ENCODE measurements at places on chromosomes 2 and 18. TPM values are rescaled to one million over a fixed set of nuclear protein-coding genes. Genes with fewer than 3 reads are reported as not detected.
A peak's percentile ranks its signal among the peaks of the same experiment; 100 is the strongest.

Gene UGT1A8
- total RNA-seq = not detected

Gene TRIM54
- total RNA-seq = 0.25 TPM

Gene PRKAG3
- not detected for total RNA-seq

- no peak for DNase-seq
Measured at GRCh38 chr2:112843836-112844235, 7.3 kb upstream of the IL1B start.

DNA sequence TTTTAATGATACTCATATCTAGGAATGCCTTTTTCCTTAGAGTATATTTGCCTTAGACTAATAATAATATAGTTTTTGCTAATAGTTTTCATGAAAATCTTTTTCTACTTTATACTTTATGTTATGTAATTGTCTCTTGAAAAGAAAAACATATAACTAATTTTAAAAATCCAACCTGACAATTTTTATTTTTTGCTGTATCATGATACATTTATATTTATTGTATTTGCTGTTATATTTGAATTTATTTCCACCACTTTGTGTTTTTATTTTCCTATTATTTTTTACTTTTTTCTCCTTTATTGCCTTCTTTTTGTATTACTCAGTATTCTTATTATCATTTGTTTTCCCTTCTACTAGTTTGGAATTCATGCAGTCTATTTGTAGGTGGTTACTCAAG, 85.4 kb downstream of the MBD5 start:
- no peak for DNase-seq

DNA sequence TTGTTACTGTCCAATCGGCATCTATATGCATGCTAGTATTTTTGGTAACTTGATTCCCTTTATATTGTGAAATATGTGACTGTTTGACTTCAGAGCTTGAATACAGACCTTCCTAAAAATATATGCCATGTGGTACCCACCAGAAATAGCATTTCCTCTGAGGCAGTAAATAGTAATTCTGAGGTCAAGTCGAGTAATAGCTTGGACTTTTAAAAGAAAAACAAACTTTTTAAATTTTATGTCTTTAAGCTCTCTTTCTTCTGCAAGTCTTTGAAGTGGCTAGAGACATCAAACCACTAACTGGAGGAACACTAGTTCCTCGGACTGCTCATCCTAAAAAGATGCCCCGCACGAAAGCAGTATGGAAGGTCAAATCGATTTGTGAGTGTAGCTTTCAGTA, 396.8 kb upstream of the SLC14A2 start:
- DNase-seq = no peak

DNA sequence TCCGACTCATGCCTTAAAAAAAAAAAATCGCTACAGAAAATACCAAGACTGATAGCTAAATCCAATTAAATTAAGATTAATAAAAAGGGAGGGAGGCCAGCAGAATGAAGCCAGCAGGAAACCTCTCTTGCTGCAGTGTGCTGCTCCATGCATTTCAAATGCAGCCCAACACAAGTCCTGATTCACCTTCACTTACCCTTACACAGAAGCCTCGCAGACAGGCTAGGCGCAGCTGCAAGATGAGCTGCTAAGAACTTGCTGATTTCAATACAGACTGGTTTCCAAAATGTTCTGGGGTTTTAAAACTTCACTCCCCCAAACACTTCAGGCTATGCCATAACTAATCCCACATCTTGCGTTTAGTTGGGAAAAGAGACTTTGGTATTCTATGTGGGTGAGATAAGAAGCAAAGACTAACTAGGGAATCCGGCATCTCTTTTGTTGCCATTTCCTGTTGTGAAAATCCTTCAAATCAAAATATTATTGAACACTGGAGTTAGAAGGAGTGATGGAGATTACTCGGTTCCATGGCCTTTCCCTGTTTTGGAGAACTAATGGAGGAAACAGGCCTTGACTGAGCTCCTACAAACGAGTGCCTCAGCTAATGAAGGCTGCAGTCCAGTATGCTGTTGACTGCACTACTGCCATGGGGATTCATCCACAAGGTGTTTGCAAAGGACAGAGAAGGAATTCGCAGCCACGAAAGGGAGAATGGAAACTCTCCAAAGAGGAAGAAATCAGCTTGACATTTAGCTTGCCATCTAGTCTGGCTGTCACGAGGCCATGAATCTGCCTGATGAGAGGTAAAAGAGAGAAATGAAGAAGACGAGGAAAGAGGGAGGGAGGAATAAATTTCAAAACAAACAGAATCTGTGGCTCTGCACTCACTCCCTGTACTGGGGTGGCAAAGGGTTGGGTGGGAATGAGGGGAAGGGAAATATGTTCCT, 67.3 kb downstream of the CLHC1 start:
- no peak for DNase-seq

DNA sequence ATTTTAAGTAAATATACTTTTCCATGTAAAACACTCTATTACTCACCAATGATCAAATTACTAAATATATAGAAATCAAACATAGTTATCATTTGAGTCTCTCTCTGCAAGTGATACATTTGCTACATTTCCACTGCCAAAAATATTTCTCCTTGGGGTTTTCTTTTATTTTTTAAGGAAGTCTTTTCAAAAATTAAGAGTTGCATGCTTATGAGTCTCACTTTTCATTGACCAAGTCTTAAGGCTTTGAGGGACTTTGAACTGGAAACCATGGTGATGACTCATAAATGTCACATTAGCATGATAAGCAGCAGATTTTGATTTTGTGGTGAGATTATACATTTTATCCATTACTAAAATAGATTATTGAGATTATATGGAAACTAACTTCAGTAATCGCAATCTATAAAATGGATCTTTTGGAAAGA, 152.9 kb downstream of the FAM124B start:
- DNase-seq = no peak

DNA sequence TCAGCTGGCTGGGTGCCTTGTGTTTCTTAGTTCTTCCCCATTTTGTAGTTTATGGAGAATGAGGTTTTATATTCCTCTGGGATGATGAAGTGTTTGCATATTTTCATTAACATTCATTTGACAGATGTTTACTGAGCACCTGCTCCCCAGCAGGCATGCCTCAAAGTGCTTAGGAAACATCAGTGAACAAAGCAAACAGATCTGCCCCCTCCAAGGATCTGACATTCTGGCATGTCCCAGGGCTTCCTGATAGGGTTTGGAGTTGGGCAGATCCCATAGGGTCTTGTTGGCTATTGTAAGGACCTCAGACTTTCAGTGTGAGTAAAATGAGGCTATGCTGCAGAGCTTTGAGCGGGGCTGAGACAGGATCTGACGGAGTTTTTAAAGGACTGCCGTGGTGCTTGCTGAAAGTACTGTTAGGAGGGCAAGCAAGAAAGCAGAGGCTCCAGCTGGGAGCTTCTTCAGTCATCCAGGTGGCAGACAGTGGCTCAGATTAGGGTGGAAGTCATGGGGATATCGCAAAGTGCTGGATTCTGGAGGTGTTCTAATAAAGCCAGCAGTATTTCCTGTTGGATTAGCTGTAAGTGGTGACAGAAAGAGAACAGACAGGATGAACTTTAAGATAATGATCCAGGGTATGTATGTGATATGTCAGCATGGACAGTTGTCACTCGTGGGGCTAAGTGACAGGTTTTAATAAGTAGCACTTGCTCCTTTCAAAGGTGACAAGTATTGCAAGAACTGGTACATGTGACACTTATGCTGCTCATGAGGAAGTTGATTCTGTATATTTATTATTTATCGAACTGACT, 11.3 kb upstream of the IAH1 start:
- no peak for DNase-seq

DNA sequence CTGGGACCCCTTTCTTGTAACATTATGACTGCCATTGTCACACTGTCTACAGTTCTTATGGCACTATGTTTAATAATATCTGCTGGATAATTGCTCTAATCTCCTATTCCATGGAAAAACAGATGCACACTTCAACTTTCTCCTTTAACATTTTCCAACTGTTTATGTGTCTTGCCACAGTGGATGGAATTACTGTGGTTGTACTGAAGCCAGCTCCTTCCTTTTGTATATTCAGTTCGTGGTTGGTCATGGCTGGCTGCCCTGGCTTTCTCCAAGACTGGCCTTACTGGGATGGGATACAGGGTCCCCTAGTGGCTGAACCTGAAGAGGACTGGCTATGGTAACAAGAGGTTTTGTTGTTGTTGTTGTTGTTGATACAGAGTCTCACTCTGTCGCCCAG, 113.9 kb downstream of the SS18 start:
- DNase-seq = no peak

DNA sequence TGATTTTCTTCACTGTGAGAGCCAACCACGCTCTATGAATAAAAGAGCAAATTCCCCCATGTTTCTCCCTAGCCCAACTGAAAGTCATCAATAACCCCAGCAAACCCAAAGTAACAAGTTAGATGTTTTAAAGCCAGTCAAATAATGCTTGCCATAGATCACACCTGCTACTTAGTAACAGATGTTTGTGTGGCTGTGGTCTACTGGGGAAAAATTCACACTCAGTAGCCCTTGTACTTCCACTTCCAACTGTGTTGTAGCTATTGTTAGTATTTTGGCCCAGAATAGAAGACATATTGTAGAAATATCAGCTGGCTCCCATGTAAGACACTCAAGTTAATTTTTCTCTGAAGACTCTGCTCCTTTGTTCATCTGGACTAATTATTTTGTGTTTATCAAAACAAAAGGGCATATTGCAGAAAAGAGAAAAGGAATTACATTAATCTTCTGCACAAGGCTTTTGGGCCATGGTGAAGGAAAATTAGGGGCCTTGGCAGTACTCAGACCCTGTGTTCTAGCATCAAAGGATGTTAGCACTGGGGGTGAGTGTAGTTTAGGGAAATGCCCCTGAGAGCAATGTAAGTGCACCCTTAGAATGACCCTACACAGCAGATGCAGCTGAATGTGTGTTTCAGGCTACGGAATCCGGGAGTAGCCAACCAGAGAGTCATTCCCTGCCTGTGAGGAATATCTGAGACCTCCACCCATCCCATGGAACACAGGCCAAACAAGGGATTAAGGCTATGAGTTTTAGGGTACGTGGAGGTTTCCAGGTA, 521.9 kb downstream of the EPHA4 start:
- no peak for DNase-seq

GRCh38 chr2:178679891-178680290, 127.3 kb downstream of the TTN start:
- DNase-seq = no peak

GRCh38 chr2:205462681-205463345, 219.5 kb upstream of the NRP2 start:
- DNase-seq = no peak

DNA sequence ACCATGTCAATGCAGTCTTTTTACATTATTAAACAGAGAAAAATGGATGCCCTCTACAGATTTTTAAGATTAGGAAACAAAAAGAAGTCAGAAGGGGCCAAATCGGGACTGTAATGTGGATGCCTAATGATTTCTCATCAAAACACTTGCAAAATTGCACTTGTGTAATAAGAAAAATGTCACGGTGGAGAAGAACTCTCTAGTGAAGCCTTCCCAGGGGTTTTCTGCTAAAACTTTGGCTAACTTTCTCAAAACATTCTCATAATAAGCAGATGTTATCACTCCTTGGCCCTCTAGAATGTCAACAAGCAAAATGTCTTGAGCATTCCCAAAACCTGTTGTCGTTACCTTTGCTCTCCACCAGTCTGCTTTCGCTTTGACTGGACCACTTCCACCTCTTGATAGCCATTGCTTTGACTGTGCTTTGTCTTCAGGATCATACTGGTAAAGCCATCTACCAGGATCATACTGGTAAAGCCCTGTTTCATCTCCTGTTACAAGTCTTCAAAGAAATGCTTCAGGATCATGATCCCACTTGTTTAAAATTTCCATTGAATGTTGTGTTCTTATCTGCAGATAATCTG, 226.8 kb downstream of the TNS1 start:
- DNase-seq = no peak

DNA sequence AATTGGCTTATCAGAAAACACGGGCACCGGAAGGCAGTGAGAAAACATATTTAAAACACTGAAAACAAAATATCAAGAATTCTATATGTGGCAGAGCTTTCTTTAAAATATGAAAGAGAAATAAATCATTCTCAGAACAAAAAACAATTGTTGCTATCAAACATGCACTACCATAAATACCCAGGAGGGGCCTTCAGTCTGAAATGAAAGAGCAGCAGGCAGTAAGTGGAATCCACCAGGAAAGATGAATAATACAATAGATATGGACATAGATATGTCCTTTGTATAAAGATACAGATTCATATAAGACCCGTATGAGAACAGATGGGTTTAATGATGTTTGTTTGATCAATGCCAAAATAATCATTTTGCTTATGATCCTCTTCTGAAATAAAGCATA, 142.0 kb downstream of the TMEM18 start:
- no peak for DNase-seq

DNA sequence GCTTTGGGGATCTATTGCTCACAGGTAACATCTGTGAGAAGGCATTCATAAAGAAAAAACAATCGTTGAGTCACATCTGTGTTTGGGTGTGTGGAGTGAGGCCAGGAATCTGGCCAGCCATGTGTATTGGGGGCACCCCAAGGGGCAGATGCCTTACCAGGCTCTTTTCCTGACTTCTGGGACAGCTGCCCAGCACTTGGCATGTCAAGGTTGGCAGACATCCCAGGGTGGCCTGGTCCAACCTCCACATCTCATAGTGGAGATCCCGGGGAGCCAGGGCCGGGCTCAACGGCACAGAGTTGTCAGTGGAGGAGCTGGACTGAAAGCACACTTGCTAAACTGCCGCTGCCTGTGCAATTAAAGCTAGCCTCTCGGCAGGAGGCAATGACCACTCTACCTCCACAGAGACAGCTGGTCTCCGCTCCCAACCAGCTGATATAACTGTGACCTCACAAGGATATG, 75.3 kb upstream of the MGAT4A start:
- no peak for DNase-seq

GRCh38 chr2:134149904-134150303, 104.0 kb upstream of the MGAT5 start:
- no peak for DNase-seq

DNA sequence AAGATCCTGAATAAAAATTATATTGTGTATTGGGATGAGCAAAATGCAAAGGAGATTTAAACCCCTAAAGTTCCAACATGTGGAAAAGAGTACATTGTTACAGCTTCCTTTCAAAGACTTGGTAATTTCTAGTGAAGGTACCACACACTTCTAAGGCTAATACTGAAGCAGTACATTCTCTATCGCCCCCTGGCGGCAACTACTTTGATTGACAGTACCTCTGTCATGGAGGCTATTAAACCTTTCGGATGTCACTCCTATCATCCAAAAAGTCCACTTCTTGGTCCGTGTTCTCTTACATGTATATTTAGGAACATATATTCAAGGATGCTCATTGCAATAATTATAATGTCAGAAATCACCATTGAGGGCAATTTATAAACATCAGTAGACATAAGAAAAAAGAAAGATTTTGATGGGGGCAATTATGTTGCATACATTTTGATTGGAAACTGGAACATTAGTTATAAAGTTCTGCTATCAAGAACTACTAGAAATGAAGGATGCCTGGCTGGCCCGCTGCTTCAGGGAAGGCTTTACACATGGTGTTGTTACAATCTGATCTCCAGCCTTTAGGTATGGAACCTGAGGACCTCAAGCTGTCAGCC, 601.6 kb downstream of the CPS1 start:
- DNase-seq = peak; percentile 45

All from activated T-helper 2 cell treated with anti-CD3 and anti-CD28 coated beads, Interferon-gamma antibody, Interleukin-2, Interleukin-4, amounts not matched to agents 10 μg/mL and 5 μg/mL and 100 μg/mL, durations not matched to agents 14 hours and 24 hours and 36 hours (primary cell).